ENCODE measurements at places on chromosomes 16 and 17.

GRCh38 chr17:82767041-82767754 is 15.3 kb downstream of the TBCD start:
- peak; percentile 51 for DNase-seq

DNA sequence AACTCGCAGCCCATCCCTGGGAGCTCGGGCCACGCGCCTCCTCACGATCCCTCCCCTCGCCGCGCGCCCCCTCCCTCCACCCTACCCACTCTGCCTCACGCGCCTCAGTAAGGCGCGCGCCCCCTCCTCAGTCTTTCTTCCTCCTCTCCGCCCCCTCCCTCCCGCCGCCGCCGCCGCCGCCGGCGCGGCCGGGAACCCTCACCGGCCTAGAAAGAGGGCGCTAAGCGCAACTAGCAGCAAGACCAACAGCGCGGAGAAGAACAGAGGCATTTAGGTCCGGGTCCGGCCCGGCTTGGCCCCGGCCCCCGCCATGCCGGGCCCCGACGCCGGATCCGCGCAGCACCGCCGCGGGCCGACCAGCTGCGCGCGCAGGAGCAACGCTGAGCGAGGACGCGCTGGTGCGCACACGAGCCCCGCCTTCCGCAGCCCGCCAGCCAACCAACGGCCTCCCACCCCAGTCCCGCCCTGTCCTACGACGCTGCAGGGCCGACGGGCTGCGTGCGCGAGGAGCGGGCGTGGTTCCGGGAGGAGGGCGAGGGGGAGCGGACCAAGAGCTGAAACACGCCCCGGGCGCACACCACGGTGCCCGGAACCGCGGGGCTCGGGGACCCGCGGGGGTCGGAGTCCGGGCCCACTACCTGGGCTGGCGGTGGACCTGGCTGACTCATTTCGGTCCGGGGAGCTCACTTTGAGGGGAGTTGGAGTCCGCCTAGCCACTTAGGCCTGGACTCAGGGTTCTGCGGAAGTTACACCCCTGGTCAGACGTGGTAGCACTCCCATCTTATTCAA is at the start of gene BLTP2:
Gene BLTP2 (minus strand): TSS at position 372 of the 789 bp plus-strand sequence. CDS start 102 bp downstream, at position 270.
- peak; percentile 95 for DNase-seq

DNA sequence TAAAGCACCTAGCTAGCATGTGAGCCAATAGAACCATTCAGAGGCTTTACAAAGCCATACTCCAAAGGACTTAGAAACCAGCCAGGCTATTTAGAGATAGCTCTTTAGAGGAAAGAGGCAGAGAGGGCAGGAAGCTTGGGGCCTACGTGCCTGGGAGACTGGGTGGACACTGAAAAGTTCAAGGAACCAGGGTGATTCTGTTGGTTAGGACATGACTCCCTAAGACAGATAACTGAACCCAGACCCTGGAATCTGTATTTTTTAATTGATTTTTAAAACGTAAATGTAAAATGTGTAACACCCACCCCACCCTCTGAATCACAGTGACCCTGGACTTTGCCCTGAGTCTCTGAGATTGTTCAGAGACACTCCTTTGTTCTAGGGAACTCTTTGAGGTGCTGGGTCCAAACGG is 16.1 kb upstream of the GNA13 start:
- DNase-seq, result no peak

- DNase-seq, result peak; percentile 45
Measured at GRCh38 chr16:68760671-68761275, 23.7 kb downstream of the CDH1 start.

DNA sequence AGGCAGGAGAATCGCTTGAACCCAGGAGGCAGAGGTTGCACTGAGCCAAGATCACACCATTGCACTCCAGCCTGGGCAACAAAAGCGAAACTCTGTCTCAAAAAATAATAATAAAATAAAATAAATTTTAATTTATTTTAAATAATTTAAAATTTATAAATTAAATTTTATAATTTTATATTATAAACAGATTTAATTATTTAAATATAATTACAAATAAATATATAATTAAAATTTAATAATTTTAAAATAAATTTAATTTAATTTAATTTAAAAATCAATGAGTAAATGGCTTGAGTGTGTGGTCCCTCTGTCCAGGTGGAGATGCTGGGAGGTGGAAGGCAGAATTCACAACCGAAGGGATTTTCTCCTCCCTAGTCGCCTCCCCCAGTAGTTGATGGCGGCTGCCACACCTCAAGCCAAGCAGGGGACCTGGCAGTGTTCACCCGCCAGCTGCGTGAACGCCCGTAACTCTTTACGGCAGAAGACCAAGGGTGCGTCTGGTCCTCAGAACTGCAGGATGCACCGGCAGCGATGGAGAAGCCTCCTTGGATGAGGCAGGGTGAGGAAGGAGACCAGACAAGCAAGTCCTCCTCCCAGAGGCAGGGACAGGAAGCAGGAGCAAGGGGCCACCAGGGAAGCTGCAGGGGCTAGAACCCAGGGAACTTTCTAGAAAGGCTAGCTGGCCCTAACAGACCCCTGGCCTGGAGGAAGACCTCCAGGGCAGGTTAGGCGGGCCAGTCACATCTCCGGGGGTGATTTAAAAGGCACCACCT is 22.9 kb upstream of the KRT17 start:
- no peak for DNase-seq

DNA sequence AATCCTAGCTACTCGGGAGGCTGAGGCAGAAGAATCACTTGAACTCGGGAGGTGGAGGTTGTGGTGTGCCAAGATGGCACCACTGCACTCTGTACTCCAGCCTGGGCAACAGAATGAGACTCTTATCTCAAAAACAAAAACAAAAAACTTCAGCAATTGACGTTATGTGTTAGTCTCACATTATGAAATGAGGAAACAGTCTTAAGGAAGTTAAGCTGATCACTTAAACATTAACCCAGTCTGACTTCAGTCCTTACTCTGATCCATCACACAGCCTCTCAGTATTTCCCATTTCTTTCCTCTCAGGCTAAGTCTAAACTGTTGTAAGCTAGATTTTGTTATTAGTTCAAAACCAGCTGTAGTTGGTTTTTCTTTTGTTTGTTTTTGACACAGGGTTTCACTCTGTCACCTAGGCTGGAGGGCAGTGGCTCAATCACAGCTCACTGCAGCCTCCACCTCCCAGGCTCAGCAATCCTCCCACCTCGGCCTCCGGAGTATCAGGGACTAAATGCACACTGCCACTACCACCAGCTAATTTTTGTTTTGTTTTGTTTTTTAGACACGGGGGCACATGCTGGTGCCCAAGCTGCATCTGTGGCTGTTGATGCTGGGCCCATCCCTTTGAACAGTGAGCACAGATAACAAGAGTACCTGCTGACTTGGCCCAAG is 6.3 kb downstream of the JPT1 start:
- no peak for DNase-seq

- no peak for DNase-seq
Measured at GRCh38 chr17:78922816-78923498, 2.2 kb downstream of the TIMP2 start.

- DNase-seq, result no peak
Measured at GRCh38 chr17:36144014-36144413, 32.4 kb downstream of the TBC1D3B start.

DNA sequence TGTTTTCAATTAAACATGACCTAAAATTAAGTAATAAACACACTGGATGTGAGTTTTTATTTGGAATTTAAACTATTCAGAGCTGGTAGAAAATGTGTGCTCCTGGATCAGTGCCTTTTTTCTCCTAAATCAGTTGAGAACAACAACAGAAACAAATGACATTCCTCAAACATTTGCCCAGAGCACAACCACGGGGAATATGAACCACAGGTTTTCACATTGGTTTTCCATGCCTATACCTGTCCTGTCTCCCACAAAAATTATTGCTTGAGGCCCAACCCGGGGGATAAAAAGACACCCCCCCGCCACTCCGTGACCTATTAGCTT is 6.8 kb downstream of the HSBP1 start:
- DNase-seq, result peak; percentile 74

DNA sequence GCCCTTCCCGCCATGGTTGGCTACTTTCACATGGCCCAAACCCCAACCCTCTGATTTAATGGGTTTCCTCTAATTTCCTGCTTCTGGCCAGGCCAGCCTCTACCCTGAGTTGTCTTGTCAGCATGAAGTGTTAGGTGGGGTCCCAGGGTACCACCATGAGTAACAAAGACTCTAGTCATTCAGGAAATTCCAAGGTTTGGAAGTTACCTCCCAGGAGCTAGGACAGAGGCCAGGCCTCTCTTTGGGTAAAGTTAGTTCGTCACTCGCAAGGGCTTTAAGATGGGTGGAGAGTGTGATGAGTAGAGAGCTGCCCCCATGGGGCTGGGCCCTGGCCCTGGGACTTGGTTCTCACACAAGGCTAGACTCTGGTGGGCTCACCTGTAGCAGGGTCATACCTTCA is 54.6 kb downstream of the PLD6 start:
- peak; percentile 79 for DNase-seq

- DNase-seq, result no peak
Measured at GRCh38 chr17:76631821-76632565, 11.6 kb downstream of the ST6GALNAC1 start.

- DNase-seq, result peak; percentile 59
Measured at GRCh38 chr17:73292031-73292531, 19.7 kb downstream of the CDC42EP4 start.

GRCh38 chr16:67226295-67226803 is 581 bp upstream of the TMEM208 start:
- DNase-seq, result no peak

DNA sequence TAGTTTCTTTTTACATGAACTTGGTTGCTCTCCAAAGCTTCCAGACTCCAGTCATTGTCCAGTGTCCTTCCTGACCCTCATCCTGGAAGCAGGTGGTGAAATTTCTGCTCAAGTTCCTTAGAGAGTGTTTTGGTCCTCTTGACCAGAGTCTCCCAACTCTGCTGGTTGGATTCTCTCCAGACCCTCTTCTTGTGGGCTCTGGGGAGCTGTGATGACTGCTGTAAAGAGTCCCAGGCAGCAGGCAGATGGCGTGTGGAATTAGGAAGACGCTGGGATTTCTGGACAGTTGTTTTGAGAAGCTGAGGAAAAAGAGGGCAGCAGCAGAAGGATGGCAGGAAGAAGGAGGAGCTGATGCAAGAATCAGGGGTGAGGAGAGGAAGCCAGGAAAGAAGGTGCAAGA is 1.6 kb upstream of the SEZ6 start:
- DNase-seq, result no peak

DNA sequence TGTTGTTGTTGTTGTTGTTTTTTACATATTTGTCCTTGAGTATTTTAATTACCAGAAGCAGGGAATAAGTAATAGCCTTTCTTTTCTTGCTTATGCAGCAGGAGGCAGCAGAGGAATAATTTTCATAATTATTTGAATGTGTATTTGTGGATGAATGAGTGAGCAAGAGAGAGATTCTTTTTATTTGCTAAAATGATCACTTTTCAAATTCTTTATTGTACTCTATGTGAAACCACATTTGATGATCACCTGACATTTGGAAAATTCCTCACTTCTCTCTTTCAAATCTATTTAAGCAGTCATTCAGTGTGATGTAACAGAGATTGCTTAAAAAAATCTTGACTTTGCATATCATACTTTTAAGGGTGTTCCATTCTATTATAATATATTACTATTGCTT is 223.6 kb downstream of the BCAS3 start:
- peak; percentile 10 for DNase-seq

DNA sequence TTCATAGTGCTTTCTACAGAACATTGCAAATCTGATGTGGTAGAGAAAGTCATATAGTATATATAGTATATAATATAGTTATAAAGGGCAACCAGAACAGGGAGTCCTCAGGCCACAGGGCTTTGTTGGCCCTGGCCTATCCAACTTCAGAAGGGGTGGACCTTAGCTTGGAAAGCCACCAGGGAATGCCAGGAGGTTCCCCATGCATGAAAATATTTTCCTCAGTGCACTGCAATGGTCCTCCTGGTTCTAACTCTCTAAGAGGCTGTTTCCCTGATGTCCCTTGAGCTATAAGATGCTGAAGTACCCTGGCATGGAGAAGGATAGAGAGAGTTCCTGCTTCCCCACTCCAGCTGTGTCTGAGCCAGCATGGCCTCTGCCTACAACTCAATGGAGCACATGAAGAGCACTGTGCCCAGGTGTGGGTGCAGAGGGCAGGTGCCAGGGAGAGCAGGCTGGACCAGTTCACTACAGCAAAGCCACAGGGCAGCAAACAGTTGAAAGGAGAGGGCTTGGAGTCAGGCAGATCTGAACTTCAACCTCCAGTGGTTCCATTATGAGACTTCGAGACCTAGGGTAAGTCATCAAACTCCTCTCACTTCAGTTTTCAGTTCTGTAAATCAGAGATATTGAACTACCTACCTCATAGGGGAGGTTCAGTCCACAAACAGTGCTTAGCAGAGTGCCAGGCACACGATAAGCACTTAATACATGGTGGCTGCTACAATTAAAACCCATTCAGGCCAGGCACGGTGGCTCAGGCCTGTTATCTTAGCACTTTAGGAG is 183.1 kb downstream of the SALL1 start:
- DNase-seq, result no peak

DNA sequence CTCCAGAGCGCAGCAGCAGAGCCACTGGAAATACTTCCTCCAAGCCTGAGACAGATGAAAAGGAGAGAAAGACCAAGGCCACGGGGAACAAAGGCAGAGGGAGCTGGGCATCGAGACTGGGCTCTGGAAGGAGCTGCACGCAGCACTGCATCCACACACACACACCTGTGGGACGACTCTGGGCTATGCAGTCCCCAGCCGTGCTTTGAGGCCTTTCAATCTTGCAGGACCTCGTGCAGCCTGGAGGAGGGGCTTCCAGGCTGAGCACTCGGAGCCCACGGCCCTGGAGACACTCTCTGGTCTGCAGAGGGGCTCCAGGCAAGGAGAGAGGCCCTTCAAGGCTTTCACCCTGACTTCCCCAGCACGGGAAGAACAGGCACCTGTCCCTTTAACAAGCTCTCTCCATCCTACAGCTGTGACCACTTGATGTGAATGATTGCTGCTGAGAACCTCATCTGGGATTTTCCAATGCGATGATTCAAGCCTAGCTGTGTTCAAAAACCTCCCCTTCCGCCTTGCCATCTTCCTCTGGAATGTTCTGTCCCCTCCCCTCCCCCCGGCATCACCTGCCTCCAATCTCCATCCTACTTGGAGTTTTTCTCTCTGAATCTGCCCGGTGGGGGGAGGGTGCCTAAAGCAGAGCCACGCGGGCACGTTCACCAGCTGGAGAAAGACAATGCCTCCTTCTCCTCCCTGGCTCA is 37.5 kb downstream of the RBFOX3 start:
- DNase-seq, result no peak

DNA sequence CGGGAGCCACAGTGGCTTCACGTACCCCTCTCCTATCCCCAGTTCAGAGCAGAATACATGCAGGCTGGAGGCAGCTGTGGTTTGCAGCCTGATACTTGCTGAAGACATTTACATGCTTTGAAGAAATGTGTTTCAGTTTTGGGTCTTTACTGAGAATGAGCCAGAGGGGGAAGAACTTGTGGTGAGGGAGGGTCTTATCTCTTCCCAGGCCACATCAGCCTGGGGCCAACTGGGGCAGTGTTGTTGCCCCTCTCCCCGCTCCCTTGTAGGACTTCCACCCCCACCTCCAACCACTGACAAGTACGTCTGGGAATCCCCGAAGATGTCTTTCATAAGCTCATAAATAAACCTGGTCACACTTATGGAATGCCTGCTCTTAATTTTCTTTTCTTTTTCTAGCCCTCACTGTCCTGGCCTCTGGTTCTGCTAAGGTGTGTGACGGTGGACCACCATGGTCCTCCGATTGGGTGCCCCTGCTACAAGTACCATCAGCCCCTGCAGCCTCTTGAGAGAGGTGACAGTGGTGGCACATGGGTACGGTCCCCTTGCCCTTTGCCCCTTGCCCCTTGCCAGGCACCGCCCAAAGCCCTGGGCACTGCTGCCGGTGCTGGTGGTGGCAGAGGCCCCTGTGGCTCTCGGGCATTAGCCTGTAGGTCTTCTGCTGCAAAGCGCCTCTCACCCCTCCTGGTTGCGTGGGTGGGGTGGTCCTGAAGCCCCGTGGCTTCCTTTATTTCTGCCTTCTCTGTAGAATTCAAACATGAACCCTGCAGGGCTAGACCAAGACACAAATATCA is 144.8 kb upstream of the RPH3AL start:
- DNase-seq, result peak; percentile 49
